ENCODE measurements at places on chromosomes 11 and 22.

GRCh38 chr11:133500435-133500834 lies 31.9 kb downstream of the OPCML start:
- DNase-seq = no peak

DNA sequence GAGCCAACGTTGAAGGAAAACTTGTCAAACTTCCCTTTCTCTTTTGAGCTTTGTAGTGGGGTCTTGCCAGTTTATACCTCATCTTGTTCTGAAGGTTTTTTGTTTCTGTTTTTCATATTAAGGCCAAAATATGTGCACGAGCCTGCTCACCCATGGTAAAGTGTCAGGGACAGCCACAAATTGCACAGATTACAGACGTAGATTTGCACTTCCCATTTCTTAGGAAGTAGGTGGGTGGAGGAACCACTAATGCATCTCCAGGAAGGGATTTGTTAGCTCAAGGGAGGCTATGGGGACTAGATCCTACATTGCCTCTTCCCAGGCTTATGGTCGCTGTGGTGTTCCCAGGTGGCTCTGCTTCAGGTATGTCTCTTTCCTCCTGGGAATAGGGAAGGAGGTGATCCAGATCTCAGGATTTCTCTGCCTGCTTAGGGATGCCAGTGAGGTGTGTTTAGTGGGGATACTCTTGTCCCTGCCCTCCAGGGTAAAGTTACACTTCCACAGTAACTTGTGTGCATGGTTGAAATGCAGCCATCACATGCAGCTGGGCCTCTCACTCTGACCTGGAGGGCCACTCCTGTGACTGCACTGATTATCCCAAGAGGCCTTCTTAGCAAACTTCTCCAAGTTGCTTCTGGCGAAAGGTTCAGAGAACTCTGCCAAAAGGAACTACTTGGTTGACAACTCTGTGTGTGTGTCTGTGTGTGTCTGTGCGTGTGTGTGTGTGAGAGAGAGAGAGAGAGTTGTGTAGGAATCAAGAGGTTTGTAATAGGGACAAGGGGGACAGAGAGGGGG lies 9.8 kb downstream of the PPFIBP2 start:
- DNase-seq = no peak

GRCh38 chr22:50396751-50397370 lies 53.7 kb downstream of the PPP6R2 start:
- DNase-seq = no peak

- no peak for DNase-seq
Measured at GRCh38 chr11:120284272-120284671, 40.8 kb upstream of the TLCD5 start.

- DNase-seq = no peak
Measured at GRCh38 chr11:63813563-63814382, 517 bp downstream of the SPINDOC start.

DNA sequence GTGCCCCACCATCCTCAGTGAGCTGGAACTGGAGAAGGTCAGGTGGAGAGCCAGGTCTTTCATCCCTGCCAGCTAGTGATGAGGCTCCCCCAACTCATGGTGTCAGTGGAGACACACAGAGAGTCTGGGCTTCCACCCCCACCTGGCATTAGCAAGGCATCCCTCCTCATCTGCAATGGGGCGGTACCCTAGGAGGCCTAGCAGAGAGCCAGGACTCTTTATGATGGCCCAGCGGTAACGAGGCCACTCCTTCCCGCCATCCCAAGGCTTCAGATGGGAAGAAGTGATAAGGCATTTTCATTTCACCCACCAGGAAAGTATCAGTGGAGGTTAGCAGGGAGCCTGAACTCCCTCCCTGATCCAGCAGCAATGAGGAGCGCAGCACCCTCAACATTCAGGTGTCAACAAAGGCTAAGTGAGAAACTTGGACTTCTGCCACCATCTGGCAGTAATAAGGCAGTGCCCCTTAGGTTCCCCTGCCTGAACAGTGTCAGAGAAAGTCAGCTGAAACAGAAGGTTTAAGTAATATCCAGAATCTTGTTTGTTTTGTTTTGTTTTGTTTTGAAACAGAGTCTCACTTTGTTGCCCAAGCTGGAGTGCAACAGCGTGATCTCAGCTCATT lies 40.5 kb upstream of the FBLN1 start:
- no peak for DNase-seq

GRCh38 chr22:31139866-31140716 lies at the start of gene PLA2G3:
Gene PLA2G3, minus strand, starts transcription at chr22:31140508. Its CDS starts 154 bp downstream, at chr22:31140354.
- no peak for DNase-seq

GRCh38 chr11:26335903-26336302 lies 4.0 kb downstream of the ANO3 start:
- no peak for DNase-seq
